ENCODE measurements at places on chromosomes 3 and 15. TPM values are rescaled to one million over a fixed set of nuclear protein-coding genes. Genes with fewer than 3 reads are reported as not detected.

- no peak for DNase-seq
Observed at GRCh38 chr3:52250122-52250521, 4.6 kb downstream of the PPM1M start.

GRCh38 chr3:46861605-46862368, 1.5 kb downstream of the MYL3 start:
- DNase-seq, result no peak

FBXO45 gene
- 18.0 TPM for total RNA-seq

MAGI1 gene
- total RNA-seq, result 77.9 TPM

DNA sequence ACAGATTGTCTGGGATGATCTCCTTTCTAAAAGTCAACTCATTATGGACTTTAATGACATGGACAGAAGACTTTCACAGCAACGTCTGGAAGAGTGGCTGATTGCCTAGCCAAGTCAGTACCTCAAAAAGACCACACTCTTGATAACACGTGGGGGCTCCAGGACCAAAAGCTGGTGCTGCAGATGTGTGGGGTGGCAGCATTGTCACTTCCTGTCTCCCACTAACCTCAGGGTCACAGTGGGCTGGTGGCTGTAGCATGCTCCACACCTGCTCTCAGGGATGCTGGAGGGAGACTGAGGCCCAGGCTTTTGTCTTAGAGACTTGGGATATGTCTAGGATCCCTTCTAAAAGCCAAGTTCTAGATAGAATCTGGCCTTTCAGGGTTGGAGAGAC, 118.1 kb downstream of the APBA2 start:
- DNase-seq, result no peak

LRRC2 gene
- total RNA-seq, result 6.4 TPM

GPR149 gene
- not detected for total RNA-seq

GRCh38 chr15:62407216-62407615, 242.1 kb upstream of the C2CD4B start:
- no peak for DNase-seq

LYSMD2 gene
- total RNA-seq, result 3.2 TPM

Measured in H1 (cell line).